ENCODE measurements at places on chromosomes 16 and 17.

DNA sequence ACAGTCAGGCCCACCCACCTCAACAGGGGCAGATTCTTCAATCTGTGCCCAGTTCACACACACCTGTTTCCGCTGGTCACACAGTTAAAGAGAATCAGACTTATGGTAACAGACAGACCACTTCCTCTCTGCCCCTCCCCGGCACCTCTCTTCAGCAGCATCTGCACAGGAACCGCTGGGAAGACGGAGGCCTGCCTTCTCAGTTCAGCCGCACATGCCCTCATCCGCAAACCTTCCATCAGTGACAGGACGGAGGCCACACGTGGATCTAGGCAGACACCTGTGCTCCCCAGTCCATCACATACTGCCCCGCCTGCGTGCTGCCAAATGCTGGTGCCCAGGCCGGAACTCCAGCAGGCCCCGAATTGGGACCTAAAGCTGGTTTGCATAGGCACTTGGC lies 10.3 kb downstream of the PHB1 start:
- DNase-seq, result no peak

GRCh38 chr17:53219821-53220220 lies 602.9 kb upstream of the KIF2B start:
- DNase-seq, result no peak

- no peak for DNase-seq
Observed at GRCh38 chr16:53415504-53415903, 18.8 kb upstream of the RBL2 start.

DNA sequence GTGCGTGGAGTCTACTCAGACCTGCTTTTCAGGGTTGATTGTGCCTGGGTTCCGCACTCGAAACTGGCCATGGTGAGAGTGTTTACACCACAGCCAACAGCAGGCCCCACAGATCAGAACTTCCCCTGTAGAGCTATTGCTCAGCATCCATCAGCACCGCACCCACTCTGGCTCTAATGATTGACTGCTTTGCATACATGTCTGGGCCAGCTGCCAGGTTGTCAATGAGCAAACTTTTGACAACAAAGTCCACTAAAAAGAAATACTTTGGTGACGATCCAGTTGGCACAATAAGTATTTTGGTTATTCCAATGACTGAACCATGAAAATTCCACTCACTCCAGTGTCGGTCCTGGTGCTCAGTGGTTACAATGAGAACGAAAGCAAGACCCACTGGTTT lies 190.7 kb downstream of the FOXL1 start:
- DNase-seq, result no peak

GRCh38 chr17:35082073-35082657 lies 18.7 kb upstream of the RFFL start:
- no peak for DNase-seq

- no peak for DNase-seq
Observed at GRCh38 chr17:18933102-18934058, 18.6 kb upstream of the SLC5A10 start.

DNA sequence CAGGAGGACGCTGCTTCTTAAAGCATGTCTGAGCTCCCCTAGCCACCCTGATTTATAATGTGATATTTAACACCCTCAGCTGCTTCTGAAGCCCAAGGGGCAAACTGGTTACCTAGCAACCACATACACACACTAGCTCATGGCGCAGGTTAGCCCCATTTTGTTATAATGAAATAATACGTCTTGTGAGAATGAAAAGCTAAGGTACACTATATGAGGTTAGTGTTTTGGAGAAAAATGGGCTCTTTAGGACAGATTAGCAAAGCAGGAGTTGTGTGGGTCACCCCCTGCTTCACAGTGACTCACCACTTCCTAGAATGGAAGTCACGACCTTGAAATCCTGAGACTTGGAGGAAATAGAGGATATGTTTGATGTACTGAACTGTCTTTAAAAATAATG lies 404.8 kb upstream of the HSBP1 start:
- no peak for DNase-seq

DNA sequence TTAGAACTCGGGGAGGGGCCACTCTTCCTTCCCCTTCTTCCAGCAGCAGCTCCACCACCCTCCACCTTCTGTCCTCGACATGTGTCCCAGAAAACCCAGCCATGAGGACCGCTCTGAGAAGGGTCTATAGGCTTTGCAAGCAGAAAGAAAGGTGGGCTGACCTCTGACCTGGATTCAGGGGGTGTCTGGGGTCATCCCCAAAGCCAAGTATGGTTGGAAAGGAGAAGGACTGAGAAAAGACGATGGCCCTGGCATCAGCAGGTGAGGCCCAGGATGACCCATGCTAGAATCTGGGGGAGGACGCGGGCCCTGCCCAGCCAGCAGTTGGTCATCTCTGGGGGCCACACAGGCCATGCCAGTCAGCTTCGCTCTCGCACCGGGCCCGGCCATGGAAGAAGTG lies 6.1 kb upstream of the SMIM5 start:
- no peak for DNase-seq

DNA sequence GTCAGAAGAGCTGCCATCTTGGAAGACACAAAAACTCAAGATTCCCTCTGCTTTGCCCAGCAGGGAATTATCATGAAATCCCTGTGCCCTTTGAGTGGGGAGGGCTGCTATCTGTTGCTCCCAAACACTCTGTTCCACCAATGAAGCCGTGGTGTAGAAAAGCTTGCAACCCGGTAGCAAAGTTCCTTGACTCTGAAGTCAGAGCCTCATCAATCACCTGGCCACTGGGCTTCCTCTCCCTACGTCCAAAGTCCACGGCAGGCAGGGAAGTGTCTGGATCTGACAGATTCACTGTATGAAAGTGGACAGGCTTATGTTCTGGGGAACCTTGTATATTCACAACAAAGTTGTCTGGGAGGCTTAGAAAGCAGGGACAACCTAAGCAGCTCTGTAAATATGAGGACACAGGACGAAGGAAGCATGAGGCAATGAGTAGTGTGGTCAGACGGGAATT lies 343.3 kb downstream of the SLC39A11 start:
- DNase-seq, result no peak
